Hematopoietic multipotent progenitor cell (in vitro differentiated cells): ENCODE measurements at places on chromosomes 12 and 14. TPM values are rescaled to one million over a fixed set of nuclear protein-coding genes. Genes with fewer than 3 reads are reported as not detected.

CLEC4A gene
- total RNA-seq = 0.27 TPM

LRP1-AS gene
- total RNA-seq = not detected

MMP17 gene
- total RNA-seq = 3.8 TPM

OR4K14 gene
- total RNA-seq = not detected

R3HDM2 gene
- 35.8 TPM for total RNA-seq

DPF3 gene
- total RNA-seq = under 0.01 TPM

DCN gene
- total RNA-seq = not detected

CFL2 gene
- 10.2 TPM for total RNA-seq

SYNE2 gene
- total RNA-seq = 1.1 TPM
